D721Med (cell line): ENCODE measurements at places on chromosomes 11 and 22.

DNA sequence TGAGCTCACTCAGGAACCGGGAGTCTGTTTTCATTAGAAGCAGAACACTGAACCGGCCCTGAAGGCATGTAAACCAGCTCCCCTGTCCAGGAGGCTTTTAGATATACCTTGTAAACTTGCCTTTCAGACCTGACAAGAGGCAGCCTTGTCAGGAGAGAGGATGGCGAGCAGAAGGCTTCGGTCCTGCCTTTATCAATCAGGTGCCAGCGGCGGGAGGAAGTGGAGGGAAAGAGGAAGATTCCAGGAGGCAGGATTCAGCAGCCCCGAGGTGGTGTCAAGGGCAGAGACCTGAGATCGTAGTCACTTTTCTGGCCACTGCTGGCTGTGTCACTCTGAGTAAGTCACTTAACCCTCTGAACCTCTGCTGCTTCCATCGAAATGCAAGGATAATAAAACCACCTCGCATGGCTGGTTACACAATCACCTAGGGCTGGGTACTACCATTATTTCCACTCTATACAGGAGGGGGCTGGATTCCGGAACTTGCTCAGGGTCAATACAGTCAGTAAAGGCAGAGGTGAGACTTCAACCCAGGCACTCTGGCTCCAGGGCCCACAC, 181.0 kb downstream of the CHST1 start:
- DNase-seq = no peak

- no peak for DNase-seq
Measured at GRCh38 chr22:49163258-49163959, 664.3 kb downstream of the BRD1 start.

DNA sequence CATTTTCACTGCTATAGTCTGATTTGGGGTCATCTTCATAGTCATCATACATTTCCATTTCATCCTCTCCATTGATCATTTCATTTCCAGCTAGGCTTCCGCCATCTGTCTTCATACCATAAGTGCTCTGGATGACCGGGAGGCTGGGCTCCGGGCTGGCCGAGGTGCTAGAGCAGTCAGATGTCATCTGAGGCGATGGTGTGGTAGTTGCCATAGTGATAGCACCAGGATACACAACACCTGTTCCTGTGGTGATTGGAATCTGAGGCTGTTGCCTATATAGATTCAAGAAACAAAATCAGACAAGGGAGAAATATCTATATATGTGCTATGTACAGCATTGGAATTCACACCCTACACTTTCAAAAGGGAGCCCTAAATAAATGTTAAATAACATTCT, 383.5 kb downstream of the SOX6 start:
- DNase-seq = no peak

DNA sequence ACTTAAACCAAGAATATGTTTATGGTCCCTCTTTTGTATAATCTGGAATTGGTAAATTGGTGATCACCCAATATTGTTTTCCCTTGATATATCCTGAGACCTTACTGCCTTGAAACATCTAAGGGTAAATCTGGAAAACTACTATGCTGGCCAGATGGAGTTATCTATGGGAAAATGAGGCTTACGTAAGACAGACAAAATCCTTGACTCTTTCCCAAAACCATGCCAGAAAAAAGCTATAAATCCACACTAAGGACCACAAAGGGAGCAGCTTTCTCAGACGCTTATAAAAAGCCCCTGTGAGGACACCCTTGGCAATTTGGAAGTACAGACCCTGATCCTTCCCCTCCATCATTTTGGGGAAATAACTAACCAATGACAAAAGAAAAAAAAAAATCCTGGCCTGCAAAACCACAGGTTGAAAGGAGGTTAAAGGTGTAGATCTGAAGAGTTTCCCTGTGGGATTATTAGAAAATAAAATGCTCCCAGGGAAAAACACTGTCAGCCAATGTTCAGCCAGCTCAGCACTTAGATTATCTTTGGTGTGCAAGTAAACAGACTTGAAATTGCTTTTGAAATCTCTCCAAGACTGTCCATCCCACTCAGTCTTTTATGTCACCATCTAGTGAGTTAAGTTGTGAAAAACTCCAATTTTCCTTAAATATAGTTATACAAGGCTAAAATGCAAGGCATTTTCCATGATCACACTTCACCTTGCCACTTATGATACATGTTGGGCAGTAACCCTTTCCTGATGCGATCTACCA, 6.6 kb upstream of the AMBRA1 start:
- no peak for DNase-seq

DNA sequence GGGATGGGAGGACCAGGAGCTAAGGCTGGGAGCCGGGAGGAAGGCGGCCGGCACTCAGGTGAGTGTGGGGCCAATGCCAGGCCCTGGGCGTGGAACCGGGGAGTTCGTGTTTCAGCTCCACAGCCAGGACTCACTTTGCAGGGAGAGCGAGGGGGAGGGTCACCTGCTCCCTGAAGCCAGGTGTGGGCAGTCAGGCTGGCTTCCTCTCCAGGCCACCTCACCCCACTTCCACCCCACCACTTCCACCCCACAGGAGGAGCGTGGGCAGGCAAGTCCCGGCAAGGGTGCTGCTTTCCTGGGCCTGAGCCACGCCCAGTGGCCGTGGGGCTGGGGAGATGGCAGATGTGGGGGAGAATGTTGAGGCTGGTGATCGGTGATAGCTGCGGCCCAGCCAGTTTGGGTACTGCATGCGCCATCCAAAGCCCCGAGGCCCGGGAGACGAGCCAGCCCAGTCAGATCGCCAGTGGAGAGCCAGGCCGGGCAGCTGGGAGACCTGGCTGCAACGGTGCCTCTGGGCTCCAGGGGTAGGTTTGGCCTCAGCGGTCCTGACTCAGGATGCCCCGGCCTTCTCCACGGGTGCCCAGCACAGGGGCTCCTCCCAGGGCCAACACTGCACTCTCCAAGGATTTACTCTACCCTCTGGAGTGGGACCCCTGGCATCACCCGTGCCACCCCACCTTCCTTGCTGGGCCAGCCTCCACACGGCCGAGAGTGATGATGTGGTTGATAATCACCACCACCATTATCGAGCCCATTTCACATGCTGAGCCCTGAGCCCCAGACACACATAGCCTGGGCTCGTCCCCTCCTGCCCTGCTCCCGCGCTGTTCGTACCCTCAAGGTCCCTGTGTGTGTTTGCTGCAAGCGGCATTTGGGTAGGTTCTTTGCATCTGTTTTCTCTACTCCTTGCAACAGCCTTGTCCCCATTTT, 93.8 kb downstream of the WNT7B start:
- DNase-seq = no peak

GRCh38 chr11:33716243-33716642, 15.6 kb upstream of the C11orf91 start:
- DNase-seq = no peak

GRCh38 chr11:47163193-47163592, 13.5 kb downstream of the ARFGAP2 start:
- DNase-seq = no peak
